GM12865 (cell line): ENCODE measurements at places on chromosomes 11 and 22.
A peak's percentile ranks its signal among the peaks of the same experiment; 100 is the strongest.

GRCh38 chr22:49670456-49671330, 157.0 kb downstream of the BRD1 start:
- DNase-seq, result no peak

GRCh38 chr11:762421-763072, 14.7 kb downstream of the GATD1 start:
- DNase-seq, result no peak

- no peak for DNase-seq
Measured at GRCh38 chr11:70501051-70501901, 102.9 kb downstream of the CTTN start.

DNA sequence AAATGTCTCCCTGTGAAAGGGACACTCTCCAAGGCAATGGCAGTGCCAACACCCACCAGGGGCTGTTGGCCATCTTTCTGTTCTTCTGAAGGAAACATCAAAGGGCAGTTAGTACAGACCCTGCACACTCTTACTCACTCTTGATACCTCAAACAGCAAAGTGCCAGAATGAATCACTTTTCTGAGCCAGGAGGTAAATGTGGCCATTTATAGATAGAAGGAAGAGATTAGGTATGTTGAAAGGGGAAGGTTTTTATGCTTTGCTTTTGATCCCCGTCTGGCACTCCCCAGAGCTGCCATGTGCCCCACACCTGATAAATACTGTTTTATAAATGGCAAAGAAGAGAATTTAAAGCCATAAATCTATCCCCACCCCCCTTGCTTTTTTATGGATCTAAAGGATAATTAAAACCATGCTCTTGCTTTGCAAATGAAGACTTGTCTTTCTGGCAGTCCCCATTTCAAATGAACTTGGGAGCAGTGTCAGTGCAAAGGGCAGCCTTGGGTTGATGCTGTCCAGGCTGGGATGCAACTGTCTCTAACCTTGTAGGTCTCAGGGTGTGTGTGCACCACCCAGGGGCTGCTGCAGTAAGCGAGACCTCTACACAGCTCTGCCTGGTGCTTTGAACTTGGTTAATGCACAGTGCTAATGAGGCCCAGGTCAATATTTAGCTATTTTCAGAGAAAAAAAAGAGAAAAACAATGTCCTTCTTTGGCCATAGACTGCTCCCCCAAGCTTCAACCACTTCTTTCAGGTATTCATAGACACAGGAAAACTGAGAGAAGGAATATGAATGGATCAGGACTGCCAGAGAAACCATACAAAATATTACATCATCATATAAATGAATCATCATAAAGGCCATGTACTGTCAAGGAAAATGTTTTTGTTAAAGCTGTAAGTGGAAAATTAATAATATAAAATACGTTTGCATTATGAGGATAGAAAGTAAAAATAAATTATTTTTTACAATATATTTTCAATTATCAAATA, 207.5 kb downstream of the ETS1 start:
- no peak for DNase-seq

DNA sequence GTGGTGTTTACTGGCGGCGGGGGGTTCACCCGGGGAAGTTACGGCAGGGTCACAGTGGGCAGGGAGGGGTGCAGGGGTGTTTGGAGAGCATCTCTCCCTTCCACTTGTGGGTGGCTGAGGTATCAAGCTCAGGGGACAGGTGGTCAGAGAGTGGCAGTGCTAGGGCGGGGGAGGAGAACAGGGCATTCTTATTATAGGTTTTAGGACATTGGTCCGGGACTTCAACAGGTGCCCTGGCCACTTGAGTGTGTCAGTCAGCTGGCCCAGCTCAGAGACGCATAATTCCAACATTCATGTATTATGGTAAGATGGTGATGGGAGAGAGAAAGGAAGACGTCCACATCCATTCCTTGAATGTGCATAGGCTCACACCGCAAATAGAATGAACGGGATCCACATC, 101.7 kb downstream of the TEAD1 start:
- no peak for DNase-seq

DNA sequence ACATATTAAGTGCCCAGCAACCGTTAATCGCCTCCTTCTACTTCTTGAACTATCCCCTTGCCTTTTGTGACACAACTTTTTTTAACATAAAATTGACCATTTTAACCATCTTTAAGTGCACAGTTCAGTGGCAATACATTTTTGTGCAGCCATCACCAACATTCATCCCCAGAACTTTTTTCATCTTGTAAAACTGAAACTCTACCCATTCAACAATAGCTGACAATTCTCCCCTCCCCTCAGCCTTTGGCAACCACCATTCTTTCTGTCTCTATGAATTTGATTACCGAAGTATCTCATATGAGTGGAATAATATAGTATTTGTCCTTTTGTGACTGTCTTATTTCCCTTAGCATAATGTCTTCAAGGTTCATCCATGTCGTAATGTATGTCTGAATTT, 66.0 kb downstream of the MICAL2 start:
- DNase-seq, result no peak

DNA sequence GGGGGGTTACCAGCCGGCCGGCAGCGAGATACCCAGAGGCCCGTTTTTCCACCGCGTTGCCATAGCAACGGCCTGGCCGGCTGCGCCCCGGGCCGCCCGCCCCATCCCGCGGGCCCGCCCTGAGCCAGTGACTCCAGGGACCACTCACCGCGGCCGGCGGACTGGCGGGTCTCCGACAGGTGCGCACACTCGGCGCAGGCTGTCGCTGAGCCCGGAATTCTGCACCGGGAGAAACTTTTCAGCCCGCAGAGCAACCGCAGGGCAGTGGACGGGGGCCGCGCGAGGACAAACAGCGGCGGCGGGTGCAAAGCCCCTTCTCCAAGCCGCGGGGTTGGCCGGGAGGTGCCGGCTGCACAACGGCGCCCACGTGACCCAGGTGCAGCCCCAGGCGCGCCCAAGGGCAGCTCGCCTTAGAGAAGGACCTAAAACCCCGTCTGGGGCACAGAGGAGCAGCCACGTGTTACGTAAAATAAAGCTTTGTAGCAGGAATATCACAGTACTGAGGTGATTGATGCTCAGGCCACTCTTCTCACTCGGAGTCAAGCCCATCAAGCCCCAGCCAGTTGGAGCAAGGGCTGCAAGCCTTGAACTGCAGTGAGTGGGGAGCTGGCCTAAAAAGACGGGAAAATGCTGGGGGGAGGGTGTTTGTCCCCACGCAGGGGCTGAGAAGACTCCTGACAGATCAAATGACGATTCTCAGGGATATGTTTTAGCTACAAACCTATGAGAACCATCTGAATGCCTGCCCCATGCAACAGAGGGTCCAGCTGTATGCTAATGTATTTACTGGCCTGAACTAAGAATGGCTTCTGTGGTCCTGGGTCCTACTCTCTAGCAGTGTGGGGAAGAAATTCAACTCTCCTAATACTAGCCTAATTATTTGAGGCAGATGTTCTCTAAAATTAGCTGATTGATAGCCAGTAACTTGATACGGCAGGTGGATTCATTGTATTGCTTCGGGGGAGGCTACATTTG, at the start of gene STK33:
STK33 (minus strand) TSS at position 294 of the 975 bp plus-strand sequence. CDS start 119,323 bp downstream, outside the sequence.
- peak; percentile 82 for DNase-seq

DNA sequence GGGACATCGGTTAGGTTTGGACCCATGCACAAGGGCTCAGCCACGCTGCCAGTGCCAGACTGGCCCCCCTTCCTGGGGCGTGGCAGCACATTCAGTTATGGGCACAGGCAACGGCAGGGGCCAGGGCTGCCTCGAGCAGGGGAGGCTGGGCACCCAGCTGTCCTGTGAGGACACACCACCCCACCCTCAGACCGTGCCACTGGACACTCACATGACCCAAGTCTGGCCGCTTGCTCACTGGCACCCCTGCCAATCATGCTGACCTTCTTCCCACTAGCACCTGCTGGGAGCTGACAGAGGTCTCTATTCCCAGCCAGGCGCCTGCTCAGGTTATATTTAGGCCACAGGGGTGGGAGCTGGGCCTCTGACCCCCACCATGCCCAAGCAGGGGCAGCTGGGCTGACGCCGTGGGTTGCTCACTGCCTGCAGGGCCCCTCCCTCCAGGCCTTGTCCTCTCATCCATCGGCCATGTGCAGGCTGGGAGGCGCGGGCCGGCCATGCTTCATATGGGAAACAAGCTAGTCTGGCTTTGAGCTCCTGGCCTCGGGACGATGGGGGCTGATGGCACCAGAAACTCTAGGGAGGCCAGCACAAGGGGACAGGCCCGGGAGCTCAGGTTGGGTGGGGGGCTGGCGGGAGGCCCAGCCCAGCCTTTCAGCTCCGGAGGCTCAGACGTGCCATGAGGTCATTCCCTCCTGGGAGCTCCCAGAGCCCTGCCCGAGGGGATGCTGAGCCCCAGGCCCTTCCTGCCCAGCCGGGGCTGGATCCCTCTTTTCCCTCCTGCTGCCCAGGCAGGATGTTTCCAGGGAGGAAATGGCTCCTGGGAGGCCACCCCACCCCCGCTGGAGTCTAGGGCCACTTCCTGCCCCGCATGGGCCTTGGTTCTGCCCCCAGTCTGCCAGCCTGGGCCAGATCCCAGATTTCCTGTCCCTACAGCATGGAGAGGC, 15.2 kb upstream of the TBX1 start:
- no peak for DNase-seq

GRCh38 chr11:116835042-116835772, 2.2 kb downstream of the APOA1 start:
- DNase-seq, result peak; percentile 28

DNA sequence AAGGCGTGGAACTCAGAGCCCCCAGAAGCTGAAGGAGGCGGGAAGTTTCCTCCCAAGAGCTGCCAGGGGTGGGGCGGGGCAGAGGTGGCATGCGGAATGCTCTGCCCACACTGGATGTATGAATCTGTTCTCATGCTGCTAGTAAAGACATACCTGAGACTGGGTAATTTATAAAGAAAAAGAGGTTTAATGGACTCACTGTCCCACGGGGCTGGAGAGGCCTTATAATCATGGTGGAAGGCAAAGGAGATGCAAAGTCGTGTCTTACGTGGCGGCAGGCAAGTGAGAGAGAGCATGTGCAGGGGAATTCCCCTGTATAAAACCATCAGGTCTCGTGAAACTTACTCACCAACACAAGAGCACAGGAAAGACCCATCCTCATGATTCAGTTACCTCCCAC, 57.6 kb downstream of the SMIM38 start:
- DNase-seq, result peak; percentile 40

DNA sequence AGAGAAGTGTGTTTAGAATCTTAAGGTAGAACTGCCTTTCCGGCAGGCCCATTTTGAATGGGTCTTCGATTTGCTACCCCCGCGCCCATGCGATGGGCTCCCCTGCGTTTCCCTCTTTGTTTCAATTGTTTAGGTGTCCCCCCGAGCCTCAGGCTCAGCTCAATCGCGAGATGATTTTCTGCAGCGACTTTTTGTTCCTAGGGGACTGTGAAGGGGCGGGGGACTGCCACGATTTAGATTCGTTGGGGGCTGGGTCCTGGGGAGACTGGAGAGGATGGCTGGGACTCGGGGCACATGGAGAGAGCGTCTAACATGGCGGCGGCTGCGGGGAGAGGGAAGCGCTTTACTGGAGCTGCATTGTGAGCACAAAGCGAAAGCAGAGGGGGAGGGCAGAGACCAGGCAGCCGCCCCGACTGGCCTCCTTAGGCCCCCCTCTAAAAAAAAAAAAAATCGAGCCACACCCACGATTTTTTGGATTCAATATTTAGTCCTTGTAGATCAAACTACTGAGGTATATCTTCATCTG, 1.7 kb downstream of the CAPRIN1 start:
- peak; percentile 89 for DNase-seq

DNA sequence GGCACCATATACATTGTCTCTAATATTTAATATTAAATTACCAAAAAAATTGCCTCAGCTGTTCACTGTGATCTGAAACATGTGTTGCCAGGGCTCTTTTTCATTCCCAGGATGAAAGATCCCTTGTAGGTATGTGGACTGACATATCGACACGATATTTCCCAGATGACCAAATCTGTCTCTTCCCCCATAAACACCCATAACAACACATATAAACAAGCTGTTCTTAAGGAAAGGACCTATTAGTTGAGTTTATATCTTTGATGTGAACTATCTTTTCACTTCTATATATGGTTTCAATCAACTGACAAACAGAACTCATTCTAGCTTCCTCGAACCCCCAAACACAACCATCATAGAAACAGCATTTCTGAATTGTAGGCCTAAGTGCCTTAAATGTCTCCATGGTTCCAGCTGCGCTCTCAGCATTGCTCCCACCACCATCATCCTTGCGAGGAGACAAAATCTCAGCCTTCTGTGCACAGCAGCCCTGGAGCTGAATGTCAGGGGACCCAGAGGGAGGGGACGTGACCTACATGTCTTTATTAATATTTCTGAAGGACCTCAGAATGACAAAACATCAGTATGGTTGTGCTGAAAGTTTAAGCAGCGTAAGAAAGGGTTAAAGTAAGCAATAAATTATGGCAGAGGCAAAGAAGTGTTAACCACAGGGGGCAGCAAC, 67.0 kb downstream of the ETS1 start:
- no peak for DNase-seq
